ENCODE measurements at places on chromosomes 5 and 9. TPM values are rescaled to one million over a fixed set of nuclear protein-coding genes. Genes with fewer than 3 reads are reported as not detected.
A peak's percentile ranks its signal among the peaks of the same experiment; 100 is the strongest.

- H3K36me3 ChIP-seq: no peaks in the 10 kb centered on the region
- no peak for DNase-seq
- H3K27me3 ChIP-seq: no peaks in the 10 kb centered on the region
- H3K4me3 ChIP-seq: no peak overlapping the region
Measured at GRCh38 chr5:139760066-139761056, 35.2 kb upstream of the PSD2 start.

- no peak overlapping the region for H3K4me3 ChIP-seq
- DNase-seq: no peak
- H3K27ac ChIP-seq: no peak overlapping the region
Measured at GRCh38 chr5:87729781-87730180, 317.1 kb upstream of the CCNH start.

DNA sequence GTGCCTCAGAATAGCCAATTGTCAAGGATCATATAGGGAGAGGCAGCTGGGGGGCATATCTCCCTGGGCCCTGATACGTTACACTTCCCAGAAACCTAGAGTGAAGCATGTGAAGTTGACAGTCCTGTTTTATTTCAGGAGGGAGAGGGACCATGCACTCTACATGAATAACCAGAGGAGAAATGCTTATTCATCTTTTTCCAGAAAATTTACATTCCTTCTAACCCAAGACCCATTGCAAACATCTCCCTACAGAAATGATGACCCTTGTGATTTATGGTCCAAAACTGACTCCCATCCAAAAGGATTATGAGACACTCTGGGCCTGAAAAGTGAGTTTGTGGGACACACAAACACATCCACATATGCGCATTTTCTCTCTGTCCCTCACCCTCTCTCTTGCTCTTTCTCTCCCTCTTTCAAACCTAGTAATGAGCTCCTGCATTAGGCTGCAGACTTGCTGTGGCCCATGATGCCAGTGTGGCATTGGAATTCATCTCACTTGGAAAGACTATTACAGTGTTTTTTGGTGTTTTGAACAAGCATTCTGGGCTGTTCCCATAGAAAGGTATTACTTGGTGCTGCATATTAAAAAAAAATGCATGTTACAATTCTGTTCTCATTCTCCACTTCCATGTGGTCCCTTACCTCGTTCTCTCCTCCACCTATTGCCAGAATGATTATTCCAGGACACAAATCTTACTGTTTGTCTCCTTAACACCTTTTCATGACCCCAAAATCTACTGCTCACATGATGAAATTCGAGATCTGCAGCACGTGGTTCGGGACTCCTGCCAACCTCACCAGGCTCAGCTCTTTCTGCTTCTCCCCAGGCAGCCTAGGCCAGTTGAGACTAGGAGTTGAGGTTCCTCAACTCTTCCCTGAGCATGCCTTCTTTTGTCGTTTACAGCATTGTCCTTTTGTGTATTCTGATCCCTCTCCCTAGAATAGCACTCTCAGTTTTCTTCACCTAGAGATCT is 451.3 kb upstream of the KLF4 start:
- H3K27me3 ChIP-seq: no peaks in the 10 kb centered on the region
- H3K4me1 ChIP-seq: no peaks in the 10 kb centered on the region
- no peak for DNase-seq
- H3K36me3 ChIP-seq: no peaks in the 10 kb centered on the region
- no peak overlapping the region for H3K4me3 ChIP-seq

DNA sequence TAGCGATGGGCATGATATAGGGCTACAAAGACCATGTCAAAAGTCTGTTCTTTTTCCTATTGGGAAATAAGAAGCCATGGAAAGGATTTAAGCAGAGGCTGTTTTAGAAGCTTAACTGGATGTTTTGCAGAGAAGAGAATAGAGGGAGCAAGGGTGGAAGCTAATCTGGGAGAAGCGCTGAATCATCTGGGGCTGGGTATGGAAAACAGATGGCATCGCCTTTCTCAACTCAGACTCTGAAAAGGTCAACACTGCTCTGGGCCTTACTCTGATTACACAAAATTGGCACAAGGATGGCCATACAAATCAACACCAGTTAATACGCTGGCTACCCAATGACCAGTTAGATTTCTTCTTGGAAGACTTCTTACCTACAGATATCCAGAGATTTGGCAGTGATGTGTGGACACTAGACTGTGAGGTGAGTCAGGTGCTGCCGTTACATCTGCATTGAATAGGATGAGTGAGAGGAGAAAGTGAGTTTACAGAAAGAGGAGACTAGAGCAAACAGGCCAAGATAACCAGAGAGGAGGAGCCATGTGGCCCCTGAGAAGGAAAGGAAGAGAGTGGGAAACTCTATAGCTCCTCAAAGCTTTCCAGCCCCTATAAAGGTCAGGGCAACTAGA is 6.2 kb upstream of the TCERG1 start:
- peaks cover 8% of the 10 kb centered on the region for H3K4me1 ChIP-seq
- no peak for DNase-seq
- no peaks in the 10 kb centered on the region for H3K36me3 ChIP-seq
- H3K4me3 ChIP-seq: no peak overlapping the region

DNA sequence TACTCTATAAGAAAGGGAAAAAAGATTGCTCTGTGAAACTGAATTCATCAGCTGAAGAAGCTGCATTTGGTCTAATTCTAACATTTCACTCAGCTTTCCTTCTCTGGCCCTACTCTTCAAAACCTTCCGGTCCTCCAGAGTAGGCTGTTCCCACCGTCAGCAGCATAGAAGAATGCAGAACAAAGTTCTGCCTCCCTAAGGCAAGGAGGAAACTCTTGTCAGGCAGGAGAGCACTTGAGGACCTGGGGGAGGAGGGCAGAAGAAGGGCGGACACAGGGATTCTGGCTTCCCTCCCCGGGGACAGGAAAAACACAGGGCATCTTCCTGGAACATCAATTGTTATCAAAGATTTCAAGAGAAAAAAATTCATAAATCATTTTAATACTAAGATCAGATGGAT is 69.2 kb upstream of the SHB start:
- H3K27ac ChIP-seq: no peak overlapping the region
- no peaks in the 10 kb centered on the region for H3K36me3 ChIP-seq
- no peaks in the 10 kb centered on the region for H3K4me1 ChIP-seq
- H3K27me3 ChIP-seq: peaks cover 45% of the 10 kb centered on the region
- H3K4me3 ChIP-seq: no peak overlapping the region
- DNase-seq: no peak

GRCh38 chr9:36966371-36967097 is 67.5 kb downstream of the PAX5 start:
- peaks cover 29% of the 10 kb centered on the region for H3K4me1 ChIP-seq
- H3K4me3 ChIP-seq: no peak overlapping the region
- DNase-seq: no peak
- H3K36me3 ChIP-seq: no peaks in the 10 kb centered on the region
- H3K27me3 ChIP-seq: no peaks in the 10 kb centered on the region

- no peak for DNase-seq
- no peaks in the 10 kb centered on the region for H3K27me3 ChIP-seq
- H3K4me1 ChIP-seq: no peaks in the 10 kb centered on the region
- no peak overlapping the region for H3K4me3 ChIP-seq
- H3K27ac ChIP-seq: no peak overlapping the region
Measured at GRCh38 chr9:30913331-30913730, 1471.1 kb upstream of the ACO1 start.

DNA sequence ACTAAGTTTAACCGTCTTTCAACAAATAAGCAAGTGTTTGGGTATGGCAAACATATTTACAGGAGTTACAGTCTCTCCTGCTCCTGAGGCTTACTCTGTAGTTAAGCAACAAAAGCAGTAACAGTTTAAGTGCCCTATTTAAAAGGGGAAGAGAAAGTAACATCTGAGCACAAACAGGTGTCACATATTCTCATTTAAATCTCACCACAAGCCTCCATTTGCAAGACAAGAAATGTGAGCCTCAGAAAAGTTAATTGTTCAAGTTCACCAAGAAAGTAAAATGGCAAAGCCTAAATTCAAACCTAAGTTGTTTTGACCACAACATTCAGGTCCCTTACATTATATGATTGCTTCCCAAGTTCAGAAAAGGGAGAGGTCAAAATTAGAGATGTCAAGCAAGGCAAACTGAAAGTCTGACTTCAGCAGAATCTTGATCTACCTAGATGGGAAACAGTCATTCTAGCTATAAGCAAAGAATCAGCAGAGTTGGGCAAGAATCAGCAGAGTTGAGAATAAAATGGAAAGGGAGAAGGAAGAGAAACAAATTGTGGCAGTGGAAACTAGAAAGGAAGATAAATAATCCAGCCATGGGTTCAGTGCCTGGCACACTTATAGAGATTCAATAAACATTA is 93.4 kb downstream of the STRBP start:
- H3K27ac ChIP-seq: no peak overlapping the region
- DNase-seq: no peak
- H3K36me3 ChIP-seq: peaks cover 18% of the 10 kb centered on the region
- H3K4me3 ChIP-seq: no peak overlapping the region
- no peaks in the 10 kb centered on the region for H3K27me3 ChIP-seq

DNA sequence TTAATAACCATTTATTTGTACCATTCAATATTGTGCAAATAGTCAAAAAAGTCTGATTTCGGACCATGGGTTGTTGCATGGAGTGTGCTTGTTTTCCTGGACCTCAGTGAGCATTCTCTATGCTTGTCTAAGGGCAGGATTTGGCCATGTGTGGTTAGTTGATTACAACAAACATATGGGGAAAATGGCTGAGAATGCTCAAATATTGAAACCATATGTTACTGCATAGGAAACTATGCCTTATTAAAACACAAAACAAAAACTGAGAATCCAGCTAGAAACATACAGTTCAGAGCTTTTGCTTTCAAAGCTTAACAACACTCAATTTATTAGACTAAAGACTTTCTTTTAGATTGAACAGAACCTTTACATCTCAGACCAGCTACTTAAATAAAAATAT is 928.3 kb downstream of the NR2F1-AS1 start:
- H3K4me3 ChIP-seq: no peak overlapping the region
- H3K27me3 ChIP-seq: no peaks in the 10 kb centered on the region
- H3K27ac ChIP-seq: no peak overlapping the region
- H3K36me3 ChIP-seq: no peaks in the 10 kb centered on the region

DNA sequence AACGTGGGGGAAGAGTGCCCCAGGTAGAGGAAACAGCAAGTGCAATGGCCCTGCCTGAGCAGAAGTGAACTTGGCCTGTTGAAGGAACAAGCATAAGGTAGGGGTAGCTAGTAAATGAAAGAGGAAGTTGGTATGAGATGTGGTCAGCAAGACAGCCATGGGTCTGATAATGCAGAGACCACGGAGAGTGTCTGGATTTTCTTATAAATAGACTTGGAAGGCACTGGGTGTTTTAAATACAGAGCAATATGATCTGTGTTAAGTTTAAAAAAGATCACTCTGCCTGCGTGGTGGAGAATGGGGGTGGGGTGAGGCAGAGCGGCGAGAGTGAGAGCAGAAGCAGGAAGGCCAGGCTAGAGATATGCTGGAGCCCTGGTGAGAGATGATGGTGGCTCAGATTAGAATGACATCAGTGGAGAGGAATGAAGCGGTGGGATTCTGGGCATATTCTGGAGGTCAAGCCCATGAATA is 4.2 kb downstream of the ADAM19 start:
- DNase-seq: no peak
- no peak overlapping the region for H3K4me3 ChIP-seq

GRCh38 chr9:131799177-131799823 is 59.4 kb upstream of the RAPGEF1 start:
- no peak overlapping the region for H3K27ac ChIP-seq
- no peaks in the 10 kb centered on the region for H3K36me3 ChIP-seq
- no peaks in the 10 kb centered on the region for H3K4me1 ChIP-seq
- peak; percentile 24 for DNase-seq
- peaks cover 16% of the 10 kb centered on the region for H3K27me3 ChIP-seq
- no peak overlapping the region for H3K4me3 ChIP-seq

GRCh38 chr5:172833686-172834414 is at the start of gene ERGIC1:
TSS of gene ERGIC1 (plus strand) at chr5:172834251. CDS start at chr5:172834414, 163 bp downstream.
- H3K4me1 ChIP-seq: peaks cover 71% of the 10 kb centered on the region
- peak within 1 kb of the TSS; percentile 95 for H3K4me3 ChIP-seq
- DNase-seq: peak; percentile 64
- peak within 1 kb of the TSS; percentile 90 for H3K27ac ChIP-seq
- H3K36me3 ChIP-seq: no peaks in the 10 kb centered on the region
- H3K27me3 ChIP-seq: no peaks in the 10 kb centered on the region

DNA sequence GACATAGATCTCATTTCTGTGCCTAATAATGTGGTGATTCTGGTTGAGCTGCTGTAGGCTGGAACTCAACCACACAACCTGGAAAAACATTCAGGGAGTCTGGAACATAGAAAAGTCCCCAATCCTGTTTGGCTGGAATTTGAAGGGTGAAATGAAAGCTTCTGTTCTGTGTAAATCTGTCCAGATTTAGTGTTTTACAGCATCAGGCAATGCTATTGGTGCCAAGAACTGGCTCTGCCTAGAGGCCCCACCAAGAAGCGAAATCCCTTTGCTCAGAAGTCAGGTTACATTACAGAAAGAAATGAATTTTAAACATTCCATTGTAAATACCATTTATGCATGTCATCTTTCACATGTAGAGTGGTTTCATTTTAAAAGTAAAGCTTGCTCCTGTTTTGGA is 56.3 kb downstream of the TMEM174 start:
- H3K27me3 ChIP-seq: no peaks in the 10 kb centered on the region
- no peaks in the 10 kb centered on the region for H3K36me3 ChIP-seq
- DNase-seq: no peak
- H3K4me1 ChIP-seq: no peaks in the 10 kb centered on the region
- no peak overlapping the region for H3K4me3 ChIP-seq

DNA sequence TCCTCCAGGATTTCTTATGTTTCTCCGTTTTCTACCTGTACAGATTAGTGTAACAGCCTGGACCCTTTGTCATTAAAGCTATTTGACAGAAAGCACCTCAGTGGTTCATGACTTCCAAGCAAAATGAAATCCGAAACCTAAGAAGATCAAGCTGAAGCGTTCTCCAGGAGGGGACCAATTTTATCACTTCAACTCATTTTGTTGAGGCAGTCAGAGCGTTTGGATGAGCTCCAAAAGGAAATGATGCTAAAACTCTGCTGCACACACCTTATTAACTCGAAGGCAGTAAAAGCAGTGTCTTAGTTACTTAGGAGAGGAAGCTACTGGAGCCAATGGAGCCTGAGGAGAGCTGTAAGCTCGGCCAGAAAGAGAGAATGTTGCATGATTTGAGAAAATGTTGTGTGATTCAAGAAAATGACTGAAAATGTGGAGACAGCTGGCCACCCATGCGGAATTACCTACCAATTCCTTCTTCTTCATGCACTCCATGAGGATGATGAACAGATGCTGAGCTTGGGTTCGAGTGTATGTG is 346.7 kb upstream of the KLF9 start:
- no peak for DNase-seq
- no peak overlapping the region for H3K4me3 ChIP-seq
- no peaks in the 10 kb centered on the region for H3K36me3 ChIP-seq
- no peaks in the 10 kb centered on the region for H3K4me1 ChIP-seq
- H3K27ac ChIP-seq: no peak overlapping the region

DNA sequence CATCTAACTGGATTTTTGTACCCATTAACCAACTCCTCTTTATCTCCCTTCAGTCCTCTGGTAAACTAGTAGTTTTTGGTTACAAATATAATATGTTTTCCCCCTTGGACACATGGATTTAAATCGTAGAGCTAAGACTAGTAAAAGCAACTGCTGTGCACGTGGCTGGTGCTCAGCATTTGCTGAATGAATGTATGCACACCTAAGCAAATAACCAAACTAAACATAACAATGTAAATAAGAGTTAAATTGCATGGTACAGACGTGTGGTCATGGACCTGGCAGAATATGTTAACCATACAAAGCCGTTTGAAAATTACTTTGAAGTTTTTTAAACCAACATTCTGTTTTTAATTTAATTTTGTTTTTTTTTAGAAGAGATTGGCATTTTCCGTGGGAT is 65.2 kb upstream of the FYB1 start:
- H3K4me1 ChIP-seq: peaks cover 25% of the 10 kb centered on the region
- H3K27me3 ChIP-seq: no peaks in the 10 kb centered on the region
- H3K27ac ChIP-seq: no peak overlapping the region

The BARX1 gene
- not detected for total RNA-seq

The NUTM2F gene
- total RNA-seq: 0.07 TPM

The GPR151 gene
- not detected for total RNA-seq

The PAEP gene
- total RNA-seq: 0.75 TPM

The PPP2R2B gene
- not detected for total RNA-seq

The SLC1A1 gene
- total RNA-seq: not detected

The RASGEF1C gene
- total RNA-seq: not detected

The CDH10 gene
- 0.04 TPM for total RNA-seq

All from HepG2 (cell line).